Inflammatory macrophage treated with lipopolysaccharide for 4 hours (primary cell): ENCODE measurements at places on chromosomes 3 and 15.

DNA sequence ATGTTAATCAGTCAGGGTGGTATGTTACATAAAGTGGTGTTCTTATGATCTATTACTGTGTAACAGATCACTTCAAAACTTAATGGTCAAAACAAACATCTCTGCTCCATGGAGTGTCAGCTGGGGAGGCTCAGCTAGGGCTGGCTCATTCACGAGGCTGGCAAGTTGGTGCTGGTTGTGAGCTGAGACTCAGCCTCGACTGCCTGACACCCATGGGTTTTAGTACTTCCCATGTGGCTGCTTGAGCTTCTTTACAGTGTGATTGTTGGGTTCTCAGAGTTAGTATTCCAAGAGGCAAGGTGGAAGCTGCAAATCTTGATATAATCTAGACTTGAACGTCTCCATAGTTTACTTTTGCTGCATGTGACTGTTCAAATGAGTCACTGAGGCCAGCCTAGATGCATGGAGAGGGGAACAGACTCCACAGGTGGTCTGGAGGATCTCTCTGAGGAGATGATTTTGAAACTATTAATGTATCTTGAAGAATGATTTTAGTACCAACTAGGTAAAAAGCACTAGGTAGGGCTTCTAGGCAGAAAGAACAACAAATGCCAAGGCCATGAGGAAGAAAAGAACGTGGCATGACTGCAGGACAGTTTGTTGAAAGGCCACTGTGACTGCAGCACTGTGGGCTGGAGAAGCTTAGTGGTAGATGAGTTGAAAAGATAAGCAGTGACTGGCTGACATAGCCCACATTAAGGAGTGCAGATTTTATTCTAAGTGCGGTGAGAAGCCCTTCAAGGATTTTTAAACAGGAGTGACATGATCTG, 281.1 kb upstream of the PROK2 start:
- no peak for DNase-seq

GRCh38 chr3:182913889-182914288, 66.4 kb downstream of the DCUN1D1 start:
- no peak for DNase-seq

DNA sequence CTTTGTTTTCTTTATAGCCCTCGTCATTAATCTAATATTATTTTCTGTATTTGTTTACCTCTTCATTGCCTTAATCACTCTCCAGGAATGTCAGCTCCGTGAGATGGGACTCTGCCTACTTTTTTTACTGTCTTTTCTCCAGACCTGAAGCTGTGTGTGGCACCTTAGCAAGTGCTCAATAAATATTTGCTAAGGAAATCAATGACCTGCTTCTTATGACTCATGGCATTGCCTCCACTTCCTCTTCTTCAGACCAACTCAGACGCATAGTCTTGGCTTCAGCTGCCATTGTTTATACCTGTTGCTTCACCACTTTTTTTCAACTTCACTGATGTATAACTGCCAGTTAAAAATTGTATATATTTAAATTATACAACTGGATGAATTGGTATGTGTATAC, 218.5 kb upstream of the CMC1 start:
- peak; percentile 2 for DNase-seq

DNA sequence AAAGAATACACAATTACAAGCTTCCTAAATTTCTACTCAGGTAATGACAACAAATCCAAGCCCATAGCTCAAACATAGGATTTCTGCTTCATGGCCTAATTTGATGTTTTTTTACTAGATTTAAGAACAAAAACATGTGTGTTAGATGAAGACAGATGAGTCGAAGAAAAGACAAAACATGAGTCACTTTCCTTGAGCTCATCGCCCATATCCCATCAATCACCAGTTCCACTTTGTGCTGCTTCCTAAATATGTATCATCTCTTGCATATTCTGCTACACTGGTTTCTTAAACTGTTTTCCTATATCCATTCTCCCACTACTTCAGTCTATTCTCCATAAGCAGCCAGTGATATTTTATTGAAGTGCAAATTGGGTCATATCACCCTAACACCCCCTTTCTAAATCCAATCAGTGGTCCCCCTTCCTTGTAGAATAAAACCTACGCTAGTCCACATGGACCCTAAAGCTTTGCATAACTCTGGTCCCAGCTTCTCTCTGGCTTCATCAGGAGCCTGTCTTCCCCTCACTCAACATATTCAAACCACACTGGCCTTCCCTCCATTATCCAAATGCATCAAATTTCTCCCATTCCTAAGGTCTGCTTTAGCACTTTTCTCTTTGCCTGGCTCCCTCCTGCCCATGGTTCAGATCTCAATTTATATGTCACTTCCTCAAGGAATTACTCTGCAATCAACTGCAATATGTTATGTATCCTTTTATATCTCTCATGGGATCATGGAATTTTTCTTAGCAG, 1033.9 kb downstream of the FHIT start:
- no peak for DNase-seq

- no peak for DNase-seq
Measured at GRCh38 chr15:45777781-45778180, 143.0 kb downstream of the SQOR start.

DNA sequence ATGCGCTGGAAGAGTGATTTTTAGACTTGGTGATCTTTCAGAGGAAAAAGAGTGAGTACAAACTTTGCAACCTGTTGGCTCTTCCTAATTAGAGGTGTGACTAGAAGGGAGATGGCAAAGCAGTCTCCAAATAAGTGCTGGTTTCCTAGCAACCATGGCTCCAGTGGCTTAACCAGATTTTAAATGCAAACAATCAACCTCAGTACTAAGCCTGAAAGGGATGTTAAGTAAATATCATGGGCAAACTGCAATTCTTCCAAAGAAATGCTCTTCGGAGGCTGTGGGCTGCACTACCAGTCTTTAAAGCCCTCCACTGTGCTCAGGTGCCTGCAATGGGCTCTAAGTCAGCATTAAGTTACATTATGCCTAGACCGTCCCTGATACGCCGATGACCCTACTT, 678.1 kb upstream of the CCDC54 start:
- DNase-seq: no peak

- peak; percentile 28 for DNase-seq
Measured at GRCh38 chr3:147361454-147362420, 44.6 kb downstream of the ZIC4 start.

GRCh38 chr3:184561913-184562877, 610 bp downstream of the EPHB3 start:
- DNase-seq: no peak

DNA sequence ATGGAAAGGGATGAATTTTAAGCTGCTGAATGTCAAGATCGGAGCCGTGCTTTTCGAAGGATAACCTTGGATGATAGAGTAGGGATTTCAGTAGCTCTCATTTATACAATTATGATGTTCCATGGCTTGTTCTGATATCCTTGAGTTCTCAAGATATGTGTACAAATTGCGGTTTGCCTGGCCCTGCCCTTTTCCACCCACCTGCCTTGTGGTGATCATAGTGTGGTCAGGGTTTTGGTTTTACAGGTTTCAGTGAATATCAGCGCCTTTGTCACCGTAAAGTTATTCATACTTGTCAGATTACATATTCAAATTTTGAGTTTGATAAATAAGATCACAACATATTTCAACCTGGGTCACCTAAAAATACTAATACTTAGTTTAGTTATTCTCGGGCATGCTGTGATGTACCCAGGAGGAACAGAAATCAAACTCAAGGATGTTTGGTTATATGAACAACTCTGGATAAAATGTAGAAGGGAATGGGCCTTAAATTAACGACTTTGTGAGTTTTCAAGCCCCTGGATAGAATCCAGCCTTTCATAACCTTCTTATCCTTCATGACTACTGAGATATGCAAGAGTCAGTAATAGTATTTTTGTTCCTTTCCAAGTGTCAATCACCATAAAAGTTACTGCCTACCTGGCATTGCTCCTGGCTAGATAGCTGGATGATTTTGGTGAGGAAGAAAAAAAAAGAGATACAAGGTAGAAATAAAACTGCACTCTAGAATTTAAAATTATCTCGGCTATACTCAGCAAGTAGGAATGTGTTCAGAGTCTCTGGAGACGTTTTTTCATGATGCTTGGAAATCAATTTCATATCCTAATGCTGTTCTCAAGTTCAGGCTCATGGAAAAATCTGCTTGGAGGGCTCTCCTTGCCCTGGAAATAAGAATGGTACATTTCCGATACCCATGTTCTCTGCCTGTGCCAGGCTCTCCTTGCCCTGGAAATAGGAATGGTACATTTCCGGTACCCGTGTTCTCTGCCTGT, 209.2 kb upstream of the TPRG1 start:
- DNase-seq: no peak

DNA sequence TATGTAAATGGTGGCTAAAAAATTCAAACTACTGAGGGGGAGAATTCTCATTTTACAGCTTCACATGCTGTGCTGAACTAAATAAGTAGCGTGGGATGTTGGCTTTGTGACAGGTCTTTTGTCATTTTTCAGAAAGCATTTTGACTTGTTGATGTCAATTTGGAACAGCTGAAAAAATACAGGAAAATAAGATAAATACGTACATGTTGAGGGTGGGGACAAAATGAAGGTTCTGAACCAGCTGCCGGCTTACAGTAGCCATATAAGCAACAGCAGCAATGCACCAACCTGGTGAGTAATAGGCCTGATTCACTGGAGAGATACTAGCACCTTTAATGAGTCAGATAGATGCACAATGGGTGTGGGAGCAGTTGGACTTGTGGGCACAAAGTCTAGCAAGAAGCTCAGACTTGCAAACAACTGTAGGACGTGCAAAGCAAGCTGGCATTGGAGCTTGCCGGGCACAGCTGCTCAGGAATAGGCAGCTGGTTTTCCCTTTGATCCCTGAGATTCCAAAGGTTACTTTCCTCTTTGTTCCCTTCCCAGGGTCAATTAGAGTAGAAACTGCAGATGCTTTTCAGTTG, 12.9 kb downstream of the B3GNT5 start:
- no peak for DNase-seq

- DNase-seq: no peak
Measured at GRCh38 chr3:16085410-16085809, 89.1 kb upstream of the GALNT15 start.

DNA sequence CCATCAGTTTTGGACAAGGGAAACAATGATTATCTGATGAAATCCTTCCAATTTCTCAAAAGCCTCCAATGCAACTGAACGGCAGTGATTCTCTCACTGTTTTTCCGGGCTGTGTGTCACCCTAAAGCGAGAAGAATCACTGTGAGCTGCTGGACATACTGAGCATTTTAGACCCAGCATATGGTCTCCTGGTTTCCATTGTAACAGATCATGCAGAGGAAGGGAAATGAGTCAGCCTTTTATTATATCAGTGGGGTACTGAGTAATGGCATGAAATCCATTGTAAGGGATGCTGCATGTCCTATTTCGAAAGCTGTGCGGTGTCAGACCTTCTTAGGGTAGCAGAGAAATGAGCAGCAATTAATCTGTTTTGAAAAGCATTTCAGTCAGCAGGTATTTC, 287.1 kb downstream of the IL5RA start:
- DNase-seq: no peak

DNA sequence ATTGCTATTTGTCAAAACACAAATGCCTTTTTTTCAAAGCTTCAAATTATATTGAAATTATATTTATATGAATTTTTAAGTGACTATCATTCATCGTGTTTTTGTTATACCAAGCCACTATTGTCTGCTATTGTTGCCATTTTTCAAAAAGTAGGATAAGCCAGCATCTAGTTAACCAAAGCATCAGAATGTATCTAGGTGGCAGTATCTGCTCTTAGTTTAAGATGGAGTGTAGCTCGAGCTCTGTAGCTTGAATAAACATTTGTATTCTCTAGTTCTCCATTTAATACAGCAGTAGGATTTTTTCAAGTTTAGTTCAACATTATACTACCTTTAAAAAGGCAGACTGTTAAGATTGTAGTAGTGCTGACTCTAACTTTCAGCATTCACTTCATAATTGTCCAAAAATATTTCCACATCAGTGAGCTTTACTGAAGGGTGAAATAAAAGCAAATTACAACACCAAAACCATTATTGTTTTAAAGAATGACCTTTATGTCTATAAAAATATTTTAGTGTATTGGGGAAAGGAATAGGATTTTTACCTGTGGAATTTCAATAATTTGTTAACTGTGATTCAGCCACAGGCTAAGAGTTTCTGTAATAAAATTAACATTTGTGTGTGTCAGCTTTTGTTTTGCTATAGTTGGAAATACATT, 19.6 kb upstream of the C15orf61 start:
- peak; percentile 25 for DNase-seq

- DNase-seq: no peak
Measured at GRCh38 chr3:154182322-154182922, 61.2 kb downstream of the ARHGEF26 start.

- peak; percentile 87 for DNase-seq
Measured at GRCh38 chr3:132256989-132257388, 60.2 kb upstream of the ACP3 start.

DNA sequence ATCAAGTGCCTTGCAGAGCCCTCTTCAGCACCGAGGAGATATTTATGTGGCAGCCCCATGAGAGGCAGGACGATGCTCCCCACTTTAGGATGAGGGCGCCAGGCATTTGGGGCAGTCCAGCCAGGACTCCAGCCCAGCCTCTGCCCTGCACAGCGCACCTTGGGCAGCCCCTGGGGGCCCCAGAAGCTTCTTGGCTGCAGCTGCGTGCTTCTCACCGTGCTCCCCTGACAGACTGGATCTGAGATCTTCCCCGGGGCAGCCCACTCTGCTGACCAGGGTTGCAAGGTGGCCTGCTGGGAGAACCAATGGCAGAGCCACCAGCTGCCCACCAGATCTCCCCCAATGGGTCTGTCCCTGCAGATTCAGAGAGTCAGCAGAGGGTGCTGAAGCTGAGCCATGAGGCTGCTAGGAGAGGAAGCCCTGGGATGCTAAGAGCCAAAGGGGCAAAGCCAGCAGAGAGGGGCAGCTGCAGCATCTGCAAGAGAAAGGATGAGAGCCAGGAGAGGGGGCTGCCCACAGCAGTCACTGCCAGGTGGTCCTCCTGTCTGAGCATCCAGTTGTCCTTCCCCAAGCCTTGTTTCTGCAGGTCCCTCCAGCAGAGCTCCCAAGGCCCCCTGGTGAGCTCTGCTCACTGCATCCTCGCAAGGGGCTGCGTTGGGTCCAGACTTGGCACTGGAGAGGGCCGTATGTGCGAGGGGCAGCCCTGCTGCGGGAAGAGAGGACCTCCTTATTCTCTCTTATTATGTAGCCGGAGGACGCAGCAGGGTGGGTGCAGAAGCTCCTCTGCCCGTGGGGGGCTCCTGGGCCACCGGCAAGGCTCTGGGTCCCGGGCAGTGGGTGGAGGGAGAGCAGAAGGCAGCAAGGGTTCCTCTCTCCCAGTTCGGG, 14.7 kb upstream of the KLF13 start:
- DNase-seq: no peak

GRCh38 chr3:53163444-53164387, 2.7 kb downstream of the PRKCD start:
- no peak for DNase-seq

- DNase-seq: peak; percentile 32
Measured at GRCh38 chr3:15974647-15975046, 176.9 kb upstream of the ANKRD28 start.

- DNase-seq: no peak
Measured at GRCh38 chr15:86677278-86677677, 597.6 kb downstream of the AGBL1 start.

- DNase-seq: no peak
Measured at GRCh38 chr3:182294256-182294655, 499.0 kb upstream of the ATP11B start.
